ENCODE measurements at places on chromosomes 7 and 10.

DNA sequence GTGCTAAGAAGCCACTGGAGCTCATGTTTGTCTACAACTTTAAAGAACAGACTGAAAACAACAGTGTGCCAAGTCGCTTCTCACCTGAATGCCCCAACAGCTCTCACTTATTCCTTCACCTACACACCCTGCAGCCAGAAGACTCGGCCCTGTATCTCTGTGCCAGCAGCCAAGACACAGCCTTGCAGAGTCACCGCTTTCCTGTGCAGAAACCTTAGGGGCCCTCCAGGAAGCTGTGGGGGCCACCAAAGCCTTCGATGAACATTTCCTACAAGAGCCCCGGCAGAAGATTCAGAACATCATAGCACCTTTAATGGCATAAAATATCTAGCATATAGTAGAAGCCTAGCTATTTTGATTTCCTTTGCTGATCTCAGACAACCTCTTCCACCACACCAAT is 88.0 kb upstream of the PRSS58 start:
- no peak for DNase-seq

GRCh38 chr10:118457824-118458428 is 115.8 kb upstream of the FAM204A start:
- DNase-seq: no peak

GRCh38 chr10:32961895-32962369 is 3.9 kb upstream of the ITGB1 start:
- no peak for DNase-seq

DNA sequence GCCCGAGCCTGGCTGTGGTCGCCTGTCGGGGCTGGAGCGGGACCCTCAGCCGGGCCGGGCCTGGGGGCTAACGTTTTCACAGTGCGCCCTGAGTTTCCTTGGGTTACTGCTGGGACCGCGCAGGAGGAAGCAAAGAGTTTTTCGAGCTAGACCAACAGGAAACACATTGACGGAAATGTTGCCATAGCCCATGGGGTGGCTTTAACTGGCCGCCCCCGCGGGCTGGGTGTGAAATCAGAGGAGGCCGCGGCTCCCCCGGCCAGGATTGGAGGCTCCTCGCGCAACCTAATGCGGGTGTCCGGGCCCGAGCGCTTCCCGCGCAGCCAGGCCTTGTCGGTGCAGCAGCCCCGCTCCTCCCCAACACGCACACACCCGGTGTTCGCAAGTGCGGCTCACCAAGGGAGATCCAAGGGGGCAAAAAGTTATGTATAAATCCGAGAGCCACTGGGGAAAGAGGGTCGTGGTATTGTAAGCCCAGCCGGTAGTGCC is 1.9 kb downstream of the HHEX start:
- DNase-seq: peak; percentile 16

DNA sequence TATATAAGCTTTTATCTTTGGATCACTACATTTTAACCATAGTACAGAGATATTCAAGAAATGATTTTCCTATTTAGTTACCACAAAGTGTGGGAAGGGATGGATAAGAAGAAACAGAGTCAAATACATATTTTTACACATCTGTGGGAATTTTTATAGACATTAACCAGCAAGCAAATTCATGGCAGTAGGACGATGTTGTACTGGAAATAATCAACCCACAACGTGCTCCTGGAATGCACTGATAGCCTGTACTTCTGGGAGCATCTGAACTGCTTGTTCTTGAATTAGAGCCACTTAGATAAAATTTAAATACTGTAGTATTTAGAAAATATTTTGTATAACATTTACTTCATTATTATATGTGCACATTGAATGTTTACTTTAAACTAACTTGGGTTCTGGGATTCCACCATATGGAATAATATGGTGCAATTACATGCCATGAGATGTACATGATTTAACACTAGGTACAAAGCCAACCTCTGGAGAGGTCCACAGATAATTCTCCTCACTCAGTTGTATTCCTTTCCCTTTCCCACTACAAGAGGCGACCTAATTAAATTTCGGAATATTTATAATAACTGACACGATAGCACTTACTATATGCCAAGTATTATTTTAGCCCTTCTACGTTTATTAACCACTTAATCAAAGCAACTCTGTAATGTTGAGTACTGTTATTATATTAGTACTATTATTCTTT is 164.9 kb upstream of the HGF start:
- no peak for DNase-seq

- DNase-seq: no peak
Measured at GRCh38 chr7:131159961-131160361, 167.7 kb upstream of the MKLN1 start.

DNA sequence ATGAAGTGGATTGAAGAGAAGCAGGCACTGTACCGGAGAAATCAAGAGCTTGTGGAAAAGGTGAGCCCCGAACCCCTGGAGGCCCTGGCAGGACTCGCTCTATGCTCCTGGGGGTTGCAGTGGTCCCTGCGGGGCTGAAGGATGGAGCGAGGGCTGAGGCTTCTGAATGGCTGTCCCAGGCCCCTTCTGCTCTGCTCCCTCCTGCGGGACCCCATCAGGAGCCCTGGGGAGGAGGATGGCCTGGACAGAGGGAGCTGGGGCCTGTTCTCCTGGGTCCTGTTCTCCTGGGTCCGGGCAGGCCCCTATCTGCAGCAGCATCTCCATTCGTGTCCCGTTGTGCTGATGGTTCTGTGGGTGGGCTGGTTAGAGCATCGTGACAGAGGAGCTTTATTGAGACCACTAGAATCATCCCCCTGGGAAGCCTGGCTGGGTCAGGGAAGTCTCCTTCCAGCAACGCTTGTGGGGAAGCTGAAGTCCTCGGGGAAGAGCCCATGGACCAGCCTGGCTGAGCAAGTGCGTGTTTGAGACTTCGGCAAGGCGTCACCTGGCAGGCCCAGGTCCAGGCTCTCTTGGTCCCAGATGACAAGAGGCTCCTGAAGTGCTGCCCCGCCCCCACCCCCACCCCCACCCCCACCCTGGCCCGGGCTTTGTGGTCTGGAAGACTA is 41.1 kb upstream of the DPYSL4 start:
- DNase-seq: no peak

- no peak for DNase-seq
Measured at GRCh38 chr7:45148653-45148973, 9.0 kb upstream of the RAMP3 start.

DNA sequence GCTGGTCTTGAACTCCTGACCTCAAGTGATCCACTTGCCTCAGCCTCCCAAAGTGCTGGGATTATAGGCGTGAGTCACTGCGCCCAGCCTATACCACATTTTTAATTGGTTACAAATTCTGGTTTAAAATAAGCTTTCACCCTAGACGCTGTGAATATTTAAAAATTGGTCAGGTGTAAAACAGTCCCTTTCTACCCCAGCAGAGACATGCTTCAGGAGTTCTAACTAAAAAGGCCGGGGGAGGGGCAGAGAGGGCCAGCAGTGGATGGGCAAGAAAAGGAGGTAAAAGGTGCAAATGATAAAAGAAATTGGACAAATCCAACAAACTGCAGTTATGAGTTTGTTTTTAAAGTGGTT is 70.0 kb downstream of the WAPL start:
- no peak for DNase-seq

- DNase-seq: no peak
Measured at GRCh38 chr7:70341446-70341845, 743.2 kb downstream of the AUTS2 start.

DNA sequence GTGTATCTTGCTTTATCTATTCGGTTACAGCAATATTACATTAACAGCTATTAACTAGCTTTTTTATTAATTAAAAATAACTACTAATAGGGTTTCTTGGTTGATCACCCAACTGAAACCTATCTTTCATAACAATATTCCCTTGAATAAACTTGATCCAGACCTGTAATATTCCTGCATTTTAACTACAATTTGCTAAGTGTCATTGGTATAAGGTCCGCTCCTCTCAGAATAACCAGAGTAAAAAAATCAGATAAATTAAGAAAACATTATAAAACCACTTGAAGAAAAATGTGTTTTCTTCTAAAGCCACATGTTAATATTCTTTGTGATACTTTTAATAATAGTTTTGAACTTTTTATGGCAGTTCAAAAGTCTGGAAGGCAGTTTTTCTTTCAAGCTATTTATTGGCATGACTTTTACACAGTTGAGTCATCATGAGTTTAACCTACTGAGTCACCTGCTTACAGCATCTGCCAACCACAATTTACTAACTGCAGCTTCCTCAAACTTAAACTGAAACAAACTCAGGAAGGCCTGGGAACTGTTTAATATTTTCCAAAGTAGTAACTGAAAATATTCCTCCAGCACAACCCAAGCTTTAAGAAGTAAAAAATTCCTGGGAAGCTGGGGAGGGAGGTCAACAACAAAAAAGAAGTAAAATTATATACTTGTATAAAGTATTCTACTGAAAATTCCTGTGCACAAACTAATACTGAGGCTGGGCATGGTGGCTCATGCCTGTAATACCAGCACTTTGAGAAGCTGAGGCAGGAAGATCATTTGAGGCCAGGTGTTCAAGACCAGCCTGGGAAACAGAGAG is 103.2 kb downstream of the NRBF2 start:
- DNase-seq: no peak

- no peak for DNase-seq
Measured at GRCh38 chr7:2280424-2280823, 33.8 kb downstream of the SNX8 start.

DNA sequence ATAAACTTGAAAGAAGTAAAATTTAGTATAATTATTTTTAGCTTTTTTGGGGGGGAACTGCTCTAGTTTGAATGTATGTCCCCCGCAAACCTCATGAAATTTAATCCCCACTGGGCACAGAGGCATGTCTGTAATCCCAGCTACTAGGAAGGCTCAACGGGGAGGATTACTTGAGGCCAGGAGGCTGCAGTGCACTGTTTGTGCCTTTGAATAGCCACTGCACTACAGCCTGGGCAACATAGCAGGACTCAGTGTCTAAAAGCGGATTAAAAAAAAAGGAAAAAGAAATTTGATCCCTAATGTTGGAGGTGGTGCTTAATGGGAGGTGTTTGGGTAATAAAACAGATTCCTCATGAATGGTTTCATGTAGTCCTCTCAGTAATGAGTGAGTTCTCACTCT is 43.1 kb upstream of the PHF14 start:
- DNase-seq: no peak

- DNase-seq: no peak
Measured at GRCh38 chr10:89263091-89263490, 11.5 kb upstream of the LIPA start.

DNA sequence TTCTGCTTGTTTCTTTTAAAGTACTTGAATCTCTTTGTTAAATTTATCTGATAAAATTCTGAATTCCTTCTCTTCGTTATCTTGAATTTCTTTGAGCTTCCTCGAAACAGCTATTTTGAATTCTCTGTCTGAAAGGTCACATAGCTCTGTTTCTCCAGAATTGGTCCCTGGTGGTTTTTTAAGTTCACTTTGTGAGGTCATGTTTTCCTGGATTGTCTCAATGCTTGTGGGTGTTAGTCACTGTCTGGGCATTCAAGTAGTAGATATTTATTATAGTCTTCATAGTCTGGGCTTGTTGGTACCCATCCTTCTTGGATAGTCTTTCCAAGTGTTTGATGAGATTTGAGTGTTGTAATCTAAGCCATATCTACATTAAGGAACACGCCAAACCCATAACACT is 1060.6 kb downstream of the LRMDA start:
- DNase-seq: no peak

- DNase-seq: no peak
Measured at GRCh38 chr7:24963218-24963617, 16.8 kb downstream of the OSBPL3 start.

DNA sequence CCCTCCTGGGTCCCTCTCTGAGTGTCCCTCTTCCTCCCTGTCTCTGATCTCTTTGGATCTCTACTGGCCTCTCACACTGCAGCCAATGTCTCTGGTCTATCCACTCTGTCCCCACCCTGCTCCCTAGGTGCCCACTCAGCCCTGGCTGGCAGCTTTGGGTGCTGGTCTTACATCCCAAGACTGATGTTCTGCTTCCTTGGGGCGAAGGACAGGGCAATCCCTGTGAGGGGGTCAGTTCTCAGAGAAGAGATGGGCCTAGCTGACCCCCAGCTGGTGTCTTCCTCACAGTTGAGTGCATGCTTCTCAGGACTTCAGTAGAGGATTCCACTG is 51.7 kb upstream of the CAMK2B start:
- DNase-seq: no peak

DNA sequence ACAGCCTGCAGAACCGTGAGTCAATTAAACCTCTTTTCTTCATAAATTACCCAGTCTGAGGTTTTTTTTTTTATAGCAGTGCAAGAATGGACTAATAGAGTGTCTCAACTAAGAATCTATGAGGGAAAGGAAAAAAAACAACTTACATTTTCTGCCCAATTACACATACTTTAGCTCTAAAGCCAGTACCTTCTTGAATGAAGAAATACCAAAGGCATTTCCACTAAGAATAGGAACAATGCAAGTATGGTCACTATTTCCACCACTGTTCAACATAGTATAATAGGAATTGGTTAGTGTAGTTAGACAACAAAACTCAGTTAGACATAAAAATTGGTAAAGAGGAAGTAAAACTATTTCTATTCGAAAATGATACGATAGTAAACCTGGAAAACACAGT is 37.6 kb downstream of the MICU1 start:
- no peak for DNase-seq

DNA sequence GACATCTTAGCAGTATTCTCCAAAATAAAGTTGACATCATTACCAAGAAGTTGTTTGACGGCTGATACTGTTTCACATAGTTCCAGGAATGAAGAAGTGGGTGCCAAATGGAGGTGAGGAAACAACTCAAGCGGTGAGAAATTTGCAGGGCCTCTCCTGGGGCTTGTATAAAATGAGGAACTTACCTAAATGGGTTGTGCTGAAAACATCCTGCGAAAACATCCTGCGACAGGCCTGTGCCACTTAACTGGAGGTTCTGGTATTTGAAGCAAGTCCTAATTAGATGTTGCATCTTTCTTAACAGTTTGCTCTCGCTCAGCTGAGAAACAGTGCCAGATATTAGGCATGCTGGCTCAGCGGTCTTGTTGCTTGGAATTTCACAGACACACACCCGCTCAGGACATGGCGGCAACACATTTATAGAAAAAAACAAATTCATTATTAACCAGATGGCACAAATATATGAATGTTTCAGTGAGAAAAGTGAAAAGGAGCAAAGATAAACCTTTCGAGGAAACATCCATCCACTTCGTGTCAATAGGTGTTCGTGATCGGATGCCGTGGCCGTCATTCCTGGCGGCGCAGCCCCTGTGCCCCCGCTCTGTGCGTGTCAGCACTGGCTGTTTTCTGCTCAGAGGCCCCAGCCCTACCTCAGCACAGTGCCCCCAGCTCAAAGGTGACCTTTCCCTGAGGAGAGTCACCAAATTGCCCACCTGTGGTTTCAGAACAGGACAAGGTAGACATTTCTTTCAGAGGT is 48.1 kb downstream of the CDC123 start:
- DNase-seq: no peak

DNA sequence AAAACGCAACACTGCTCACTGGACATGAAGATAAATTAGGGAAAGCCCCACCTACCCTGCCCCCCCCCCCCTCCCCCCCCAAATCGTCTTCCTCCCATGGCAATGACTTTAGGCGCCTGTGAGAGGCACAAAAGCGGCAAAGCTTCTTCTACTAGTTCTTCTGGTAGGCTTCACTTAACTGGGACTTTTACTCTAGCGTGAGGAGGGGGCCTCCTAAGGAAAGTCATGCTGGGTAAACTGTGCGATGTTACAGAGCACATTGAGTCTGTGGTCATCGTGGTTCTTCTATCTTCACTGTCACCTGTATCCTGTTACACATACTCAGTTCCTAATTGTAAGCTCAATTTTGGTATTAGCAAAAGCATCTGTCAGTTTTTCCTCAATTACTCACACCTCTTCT is 25.1 kb downstream of the HSPB1 start:
- DNase-seq: no peak
